ENCODE measurements at places on chromosomes 11 and 22. TPM values are rescaled to one million over a fixed set of nuclear protein-coding genes. Genes with fewer than 3 reads are reported as not detected.

DNA sequence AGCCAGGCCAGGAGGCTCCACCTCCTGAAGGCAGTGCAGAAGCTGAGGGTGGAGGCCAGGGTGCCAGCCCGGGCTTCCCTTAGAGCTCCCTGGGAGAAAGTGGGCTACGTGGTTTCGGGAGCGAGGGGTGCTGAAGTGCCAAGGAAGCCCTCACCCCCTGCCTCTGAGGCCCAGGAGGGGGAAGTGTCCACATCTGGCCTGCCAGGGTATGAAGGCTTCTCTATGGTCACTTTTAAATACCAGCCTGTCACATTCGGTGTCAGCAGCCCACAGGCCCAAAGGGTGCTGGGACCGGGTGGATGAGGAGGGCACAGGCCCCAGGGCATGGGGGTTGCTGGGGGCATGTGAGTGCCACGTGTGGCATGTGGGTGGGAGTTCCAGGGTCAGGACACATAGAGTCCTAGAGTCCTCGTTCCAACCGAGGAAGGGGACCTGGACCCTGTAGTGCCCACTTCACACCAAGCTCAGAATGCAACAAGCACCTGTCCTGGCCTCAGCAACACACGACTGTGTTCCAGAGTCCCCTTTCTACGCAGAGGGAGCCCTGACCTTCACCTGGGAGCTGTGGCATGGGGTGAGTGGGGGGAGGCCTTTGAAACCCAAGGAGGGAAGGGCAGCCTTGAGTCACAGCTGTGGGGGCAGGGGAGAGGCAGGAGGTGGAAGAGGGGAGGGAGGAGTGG, 1.7 kb downstream of the SHISA8 start:
- no peak overlapping the region for H3K4me3 ChIP-seq
- H3K4me1 ChIP-seq = peaks cover 19% of the 10 kb centered on the region
- no peaks in the 10 kb centered on the region for H3K36me3 ChIP-seq
- no peak for DNase-seq

- DNase-seq = no peak
- peaks cover 15% of the 10 kb centered on the region for H3K36me3 ChIP-seq
- no peak overlapping the region for H3K4me3 ChIP-seq
- no peaks in the 10 kb centered on the region for H3K4me1 ChIP-seq
These were observed 27.1 kb upstream of the CTTN start for GRCh38 chr11:70371241-70371640.

DNA sequence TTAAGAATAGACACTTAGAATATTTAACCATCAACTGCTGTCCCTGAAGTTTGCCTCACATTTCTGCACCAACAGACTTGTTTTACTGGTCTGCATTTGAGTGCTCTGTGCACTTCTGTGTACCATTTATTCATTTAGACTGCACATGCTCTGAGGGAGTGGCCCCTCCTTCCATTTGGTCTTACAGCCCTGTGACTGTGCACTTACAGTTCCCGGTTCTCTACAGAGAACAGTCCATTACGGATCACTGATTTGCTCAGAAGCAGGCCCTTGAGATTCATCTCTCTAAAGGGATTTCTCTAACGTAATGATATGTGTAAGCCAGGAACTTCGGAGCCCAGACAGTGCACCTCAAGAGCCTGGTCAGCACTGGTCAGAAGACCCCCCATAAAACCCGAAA, 247.3 kb upstream of the BLID start:
- no peak for DNase-seq
- no peaks in the 10 kb centered on the region for H3K36me3 ChIP-seq
- H3K27ac ChIP-seq = no peak overlapping the region
- H3K4me3 ChIP-seq = no peak overlapping the region
- peaks cover 19% of the 10 kb centered on the region for H3K4me1 ChIP-seq

- H3K4me1 ChIP-seq = no peaks in the 10 kb centered on the region
These were observed 1073.3 kb downstream of the TBC1D22A start for GRCh38 chr22:47835726-47836125.

DNA sequence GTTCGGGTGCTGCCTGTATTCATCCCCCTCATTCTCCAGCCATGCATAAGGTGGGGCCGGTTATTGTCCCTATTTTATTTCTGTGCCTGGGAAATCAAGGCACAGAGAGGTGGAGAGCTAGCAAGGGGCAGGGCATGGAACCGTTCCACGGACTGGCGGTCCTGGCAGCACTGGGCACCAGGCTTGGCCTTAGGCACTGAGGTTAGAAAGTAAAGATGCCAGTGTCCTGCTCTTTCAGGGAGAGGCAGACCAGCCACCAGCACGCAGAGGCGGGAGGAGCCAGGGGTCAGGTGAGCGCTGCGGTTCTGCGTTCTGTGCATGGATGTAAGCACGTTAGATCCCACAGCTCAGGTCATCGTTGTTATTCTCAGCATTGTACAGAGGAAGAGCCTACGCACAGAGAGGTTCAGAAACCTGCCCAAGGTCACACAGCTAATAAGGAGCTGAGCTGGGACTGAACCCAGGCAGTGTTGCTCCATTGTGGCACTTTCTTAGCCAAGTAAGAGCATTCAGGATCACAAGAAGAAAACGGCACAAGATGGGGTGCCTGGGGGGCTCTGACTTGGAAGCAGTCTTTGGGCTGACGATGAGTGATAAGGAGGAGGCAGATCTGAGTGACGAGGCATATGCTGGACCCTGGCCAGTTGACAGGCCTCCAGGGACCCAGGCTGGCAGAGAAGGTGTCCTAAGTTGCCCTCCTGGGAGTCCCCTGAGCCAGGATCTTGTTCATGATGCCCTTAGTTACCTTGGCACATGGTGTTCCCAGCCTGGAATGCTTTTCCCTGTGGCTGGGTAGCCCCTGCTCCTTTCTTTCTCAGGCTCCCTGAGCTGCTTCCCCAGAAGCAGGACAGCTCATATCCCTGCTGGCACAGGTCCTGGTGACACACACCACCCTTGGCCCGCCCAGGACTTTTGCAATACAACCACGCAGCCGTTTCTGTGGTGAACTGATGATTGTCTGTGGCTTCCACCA, 41.1 kb downstream of the OSBPL5 start:
- peak; percentile 61 for DNase-seq
- peaks cover 6% of the 10 kb centered on the region for H3K4me1 ChIP-seq
- H3K36me3 ChIP-seq = peaks cover 25% of the 10 kb centered on the region
- no peaks in the 10 kb centered on the region for H3K27me3 ChIP-seq

- no peak for DNase-seq
- H3K27me3 ChIP-seq = no peaks in the 10 kb centered on the region
- H3K27ac ChIP-seq = no peak overlapping the region
- H3K36me3 ChIP-seq = no peaks in the 10 kb centered on the region
- H3K4me3 ChIP-seq = no peak overlapping the region
These were observed 2.8 kb downstream of the HPX start for GRCh38 chr11:6437993-6438392.

DNA sequence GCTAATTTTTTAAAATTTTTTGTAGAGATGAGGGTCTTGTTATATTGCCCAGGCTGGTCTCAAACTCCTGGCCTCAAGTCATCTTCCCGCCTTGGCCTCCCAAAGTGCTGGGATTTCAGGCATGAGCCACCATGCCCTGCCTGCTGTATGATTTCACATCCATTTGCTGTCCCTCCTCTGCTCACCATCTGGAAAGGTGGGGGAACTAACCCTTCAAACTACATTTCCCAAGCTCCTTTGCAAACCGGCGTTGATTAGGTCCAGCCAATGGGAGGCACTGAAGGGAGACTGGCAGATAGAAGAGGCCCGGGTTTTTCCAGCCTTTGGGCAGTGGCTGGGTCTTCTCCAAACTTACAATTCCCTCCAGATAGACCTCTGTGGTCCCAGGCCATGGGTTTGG, 19.3 kb downstream of the RFPL1 start:
- no peaks in the 10 kb centered on the region for H3K36me3 ChIP-seq
- H3K27ac ChIP-seq = no peak overlapping the region
- H3K4me1 ChIP-seq = no peaks in the 10 kb centered on the region
- no peak for DNase-seq
- H3K27me3 ChIP-seq = no peaks in the 10 kb centered on the region

GRCh38 chr11:20038412-20038811, 121.9 kb downstream of the DBX1 start:
- no peak overlapping the region for H3K27ac ChIP-seq
- no peaks in the 10 kb centered on the region for H3K27me3 ChIP-seq
- H3K4me1 ChIP-seq = no peaks in the 10 kb centered on the region
- no peaks in the 10 kb centered on the region for H3K36me3 ChIP-seq

DNA sequence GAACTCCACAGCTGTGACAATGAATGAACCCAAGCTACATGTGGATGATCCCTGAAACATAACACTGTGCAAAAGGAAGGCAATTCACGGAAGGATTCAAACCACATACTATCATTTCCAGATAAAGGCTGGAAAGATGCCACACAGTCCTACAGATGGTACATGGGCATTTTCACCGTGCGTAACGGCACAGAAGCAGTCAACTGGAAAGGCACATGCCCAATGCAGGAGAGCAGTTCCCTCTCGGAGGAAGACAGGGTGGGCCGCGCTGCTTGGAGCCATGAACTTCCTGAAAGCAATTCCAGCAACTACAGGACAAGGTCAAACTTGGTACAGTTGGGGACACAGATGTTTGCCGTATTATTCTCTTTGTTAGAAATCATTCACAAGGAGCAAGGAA, 103.7 kb downstream of the SHANK2 start:
- no peak overlapping the region for H3K4me3 ChIP-seq
- DNase-seq = no peak
- H3K36me3 ChIP-seq = no peaks in the 10 kb centered on the region
- H3K27me3 ChIP-seq = no peaks in the 10 kb centered on the region

DNA sequence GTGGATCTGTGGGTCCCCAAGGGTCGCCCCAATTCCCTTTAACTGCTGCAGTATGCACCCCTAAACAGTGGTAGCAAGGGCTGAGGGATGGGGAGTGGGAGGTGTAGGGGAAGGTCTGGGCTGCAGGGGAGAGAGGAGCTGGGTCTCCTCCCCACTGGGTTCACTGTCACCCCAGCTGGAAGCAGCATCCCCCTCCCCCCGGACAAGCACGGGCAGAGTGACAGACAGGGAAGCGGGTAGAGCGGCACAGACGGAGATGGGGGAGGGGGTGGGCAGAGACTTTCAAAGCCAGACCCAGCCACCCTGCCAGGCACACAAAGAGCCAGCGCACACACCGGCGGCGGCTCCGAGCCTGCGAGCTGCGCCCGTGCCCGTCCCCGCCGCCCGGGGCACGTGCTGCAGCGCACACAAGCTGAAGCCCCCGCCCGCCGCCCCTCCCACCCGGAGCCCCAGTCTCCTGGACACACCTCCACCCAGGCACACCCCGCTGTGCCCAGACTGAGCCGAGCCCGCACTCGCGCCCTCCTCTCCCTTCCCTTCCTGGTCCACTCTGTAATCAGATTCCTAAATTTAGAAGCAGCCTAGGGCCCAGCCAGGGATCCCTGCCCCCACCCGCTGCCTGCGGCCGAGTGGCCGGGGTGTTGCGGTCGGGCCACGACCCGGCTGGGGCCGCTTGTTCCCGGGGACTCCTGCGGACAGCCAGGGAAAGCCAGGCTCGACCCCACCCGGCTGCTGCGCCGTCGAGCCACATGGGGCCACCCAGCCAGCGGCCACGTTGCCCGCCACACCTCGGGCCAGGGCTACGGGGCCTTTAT, 935 bp upstream of the RCOR2 start:
- H3K4me3 ChIP-seq = no peak overlapping the region
- peak overlapping the region; percentile 4 for H3K27ac ChIP-seq
- peaks cover 26% of the 10 kb centered on the region for H3K4me1 ChIP-seq
- peak; percentile 78 for DNase-seq

The DEFB131B gene
- total RNA-seq = not detected

The CTTN gene
- 202 TPM for total RNA-seq

The RAB38 gene
- 9.0 TPM for total RNA-seq

The TSGA10IP gene
- total RNA-seq = 0.34 TPM

The XKR3 gene
- total RNA-seq = not detected
